ENCODE measurements at places on chromosomes 2 and 18. TPM values are rescaled to one million over a fixed set of nuclear protein-coding genes. Genes with fewer than 3 reads are reported as not detected.

SLC19A3 gene
- 0.08 TPM for total RNA-seq

UGT1A10 gene
- not detected for total RNA-seq

ZNF514 gene
- total RNA-seq, result 6.2 TPM

CLEC4F gene
- not detected for total RNA-seq

TMEM37 gene
- not detected for total RNA-seq

GYPC gene
- total RNA-seq, result 6.5 TPM

RAB6C gene
- not detected for total RNA-seq

REG1B gene
- total RNA-seq, result not detected

CNDP1 gene
- total RNA-seq, result not detected

UGT1A7 gene
- 0.16 TPM for total RNA-seq
